ENCODE measurements at places on chromosomes 6 and 20.

DNA sequence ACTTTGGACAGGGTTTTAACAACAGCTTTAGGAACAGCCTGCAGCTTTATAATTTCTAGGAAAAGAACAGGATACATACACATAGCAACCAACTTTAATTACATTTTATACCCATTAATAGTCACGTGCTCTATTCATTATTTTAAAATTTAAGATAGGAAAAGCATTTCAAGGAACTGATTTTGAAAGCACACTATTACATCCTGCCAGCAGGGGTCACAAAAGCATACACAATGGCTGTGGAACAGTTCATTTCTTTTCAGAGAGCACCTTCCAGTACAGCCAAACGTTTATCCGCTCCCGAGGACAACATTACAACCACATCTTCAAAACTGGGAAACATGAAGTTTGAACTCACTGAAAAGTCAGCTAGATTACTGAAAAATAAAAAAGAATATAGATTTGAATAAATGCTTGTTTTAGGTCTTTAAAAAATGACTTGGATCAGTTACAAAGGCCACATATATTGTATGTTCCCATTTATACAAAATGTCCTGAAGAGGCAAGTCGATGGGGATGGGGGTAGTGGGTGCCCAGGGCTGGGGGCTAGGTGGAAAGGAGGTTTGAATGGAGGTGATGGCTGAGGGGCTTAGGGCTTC lies 104.6 kb upstream of the EXOC2 start:
- peak; percentile 68 for DNase-seq

DNA sequence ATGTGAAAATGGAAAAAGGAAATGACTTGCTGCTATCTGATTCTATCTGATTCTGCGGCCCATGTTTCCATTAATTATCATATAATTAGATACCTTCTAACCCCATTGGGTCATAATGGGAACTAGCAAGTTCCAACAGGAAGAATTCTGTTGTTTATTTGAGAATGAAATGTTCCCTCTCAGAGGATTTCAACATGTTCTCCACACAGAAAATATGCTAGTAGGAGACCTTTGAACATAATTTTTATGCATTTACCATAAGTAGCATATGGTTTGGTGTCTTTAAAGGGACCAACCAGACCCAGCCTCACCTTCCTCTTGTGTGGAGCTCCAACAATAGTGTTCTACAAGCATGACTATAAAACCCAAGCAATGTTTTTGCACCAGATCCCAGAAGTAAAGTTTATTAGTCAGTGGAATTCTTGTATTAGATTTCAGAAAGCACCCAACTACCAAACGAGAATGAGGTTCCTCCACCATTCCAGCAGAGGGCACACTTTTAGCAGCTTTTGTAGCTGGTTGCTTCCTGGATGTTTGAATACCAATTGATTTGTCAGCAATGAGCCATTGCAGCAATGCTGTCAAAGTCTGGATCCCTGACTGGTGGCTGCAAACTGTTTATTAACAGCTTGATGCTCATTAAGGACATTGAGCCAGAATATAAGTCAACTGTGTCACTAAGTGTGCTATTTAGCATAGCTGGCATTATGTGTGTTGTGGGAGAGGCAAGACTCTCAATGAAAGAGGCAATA lies 143.6 kb upstream of the GJE1 start:
- DNase-seq = no peak

GRCh38 chr20:1427457-1428054 lies 34.7 kb upstream of the FKBP1A start:
- peak; percentile 9 for DNase-seq

GRCh38 chr6:130178692-130179091 lies 44.1 kb downstream of the SAMD3 start:
- DNase-seq = no peak

DNA sequence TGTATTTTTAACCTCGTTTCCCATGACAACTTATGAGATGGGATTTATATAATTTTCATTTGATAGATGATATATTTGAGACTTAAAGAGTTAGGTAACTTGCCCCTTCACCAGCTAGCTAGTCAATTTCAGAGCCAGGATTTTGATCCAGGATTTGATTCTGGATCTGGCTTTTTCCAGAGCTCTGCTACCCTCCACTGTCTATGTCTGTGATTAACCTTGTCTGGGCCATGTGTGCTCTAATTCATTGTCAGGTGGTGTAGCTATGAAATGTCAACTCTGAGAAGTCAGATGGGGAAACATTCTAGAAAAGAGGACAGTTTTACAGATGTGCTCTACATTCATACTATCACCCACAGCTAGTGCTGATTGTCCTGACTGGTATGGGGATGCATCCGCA lies 42.5 kb upstream of the MLIP start:
- DNase-seq = no peak

GRCh38 chr6:57190140-57190539 lies 18.0 kb downstream of the BAG2 start:
- no peak for DNase-seq

Data from lung (tissue), 17 donors.